ENCODE measurements at places on chromosomes 11 and 22.
A peak's percentile ranks its signal among the peaks of the same experiment; 100 is the strongest.

DNA sequence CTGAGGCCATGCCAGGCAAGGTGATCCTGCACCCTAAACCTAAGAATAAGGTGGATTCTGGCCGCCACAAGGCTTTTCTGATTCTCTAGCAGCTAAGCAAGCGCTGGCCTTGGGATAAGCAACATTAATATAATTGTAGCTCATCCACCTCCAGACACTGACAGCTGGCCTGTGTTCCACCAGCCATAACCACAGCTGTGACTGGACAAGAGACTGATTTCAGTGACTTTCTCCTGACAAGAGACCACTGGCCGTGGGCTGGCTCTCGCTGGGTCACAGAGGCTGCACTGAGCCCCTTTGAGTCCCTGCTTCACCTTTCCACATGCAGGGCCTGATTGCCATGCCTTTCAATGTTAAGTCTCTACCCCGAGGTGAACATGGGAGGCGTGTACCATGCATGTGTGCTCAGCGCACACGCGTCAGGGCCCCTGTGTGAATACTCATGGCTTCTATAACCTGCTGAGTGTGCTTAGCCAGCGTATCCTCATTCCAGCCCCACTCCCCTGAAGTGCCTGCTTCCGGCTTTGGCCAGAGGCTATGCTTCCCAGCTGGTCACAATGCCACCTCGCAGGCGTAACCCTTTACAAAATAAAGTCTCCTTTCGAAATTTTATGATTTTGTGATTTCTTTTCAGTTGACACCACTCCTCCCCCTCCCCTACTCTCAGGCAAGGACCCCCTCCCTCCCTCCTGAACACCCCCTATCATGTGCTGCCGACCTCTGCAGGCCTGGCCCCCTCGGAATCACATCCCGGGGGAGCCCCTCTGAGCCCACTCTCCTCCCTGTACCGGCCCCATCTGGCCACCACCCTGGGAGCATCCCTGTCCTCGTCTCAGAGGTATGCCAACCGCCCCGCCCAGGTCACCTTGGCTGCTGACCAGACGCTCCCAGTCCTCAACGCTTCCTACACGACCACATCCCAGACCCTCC lies 128.1 kb downstream of the CTTN start:
- DNase-seq: no peak

DNA sequence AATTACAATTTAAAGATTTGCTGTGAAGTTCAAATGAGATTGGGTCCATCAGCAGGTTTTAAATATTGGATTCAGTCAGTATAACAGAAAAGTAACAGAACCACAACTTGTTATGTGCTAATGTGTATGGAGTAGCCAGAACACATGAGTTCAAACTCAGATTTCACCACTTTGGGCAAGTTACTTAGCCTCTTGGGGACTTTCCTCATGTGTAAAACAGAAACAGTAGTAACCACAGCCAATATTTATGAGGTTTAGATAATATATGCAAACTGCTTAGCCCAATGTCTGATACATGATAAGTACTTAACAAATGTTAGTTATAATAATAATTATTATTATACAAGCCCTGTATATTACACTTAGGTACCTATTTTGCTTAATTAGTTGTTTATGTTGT lies 21.8 kb upstream of the SLC5A12 start:
- DNase-seq: no peak

DNA sequence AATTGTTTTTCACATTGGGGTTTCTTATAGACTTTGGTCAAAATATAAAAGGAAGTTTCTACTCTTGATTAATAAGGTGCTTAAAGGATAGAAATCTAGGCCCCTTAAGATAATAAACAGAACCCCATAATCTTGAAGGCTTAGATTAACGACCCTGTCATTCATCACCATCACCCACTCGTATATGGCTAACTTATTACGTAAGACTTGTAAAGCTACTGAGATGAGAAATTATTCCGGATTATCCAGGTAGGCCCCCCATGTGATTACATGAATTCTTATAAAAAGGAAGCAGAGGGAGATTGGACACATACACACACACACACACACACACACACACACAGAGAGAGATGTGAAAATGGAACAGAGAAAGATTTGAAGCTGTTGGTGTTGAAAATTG lies 1489.2 kb upstream of the TENM4 start:
- no peak for DNase-seq

DNA sequence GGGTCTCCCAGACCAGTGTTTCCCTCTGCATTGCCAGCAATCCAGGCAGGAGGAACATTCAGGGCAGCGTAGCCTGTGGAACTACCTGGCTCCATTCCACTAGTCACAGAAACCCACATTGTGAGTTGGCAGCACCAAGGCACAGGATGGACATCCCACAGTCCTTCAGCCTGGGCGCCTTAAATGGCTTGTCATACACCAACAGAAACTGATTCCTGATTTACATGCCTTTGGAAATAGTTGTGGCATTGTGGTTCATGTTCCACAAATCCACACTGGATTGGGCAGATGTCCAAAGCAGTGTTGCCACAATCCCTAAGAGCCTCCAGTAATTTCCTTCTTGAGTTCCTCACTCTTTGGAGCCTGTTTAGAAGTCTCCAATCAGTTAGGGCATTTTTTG lies 225.6 kb downstream of the BLID start:
- DNase-seq: no peak

GRCh38 chr11:107265591-107266121 lies 192.0 kb downstream of the CWF19L2 start:
- no peak for DNase-seq

DNA sequence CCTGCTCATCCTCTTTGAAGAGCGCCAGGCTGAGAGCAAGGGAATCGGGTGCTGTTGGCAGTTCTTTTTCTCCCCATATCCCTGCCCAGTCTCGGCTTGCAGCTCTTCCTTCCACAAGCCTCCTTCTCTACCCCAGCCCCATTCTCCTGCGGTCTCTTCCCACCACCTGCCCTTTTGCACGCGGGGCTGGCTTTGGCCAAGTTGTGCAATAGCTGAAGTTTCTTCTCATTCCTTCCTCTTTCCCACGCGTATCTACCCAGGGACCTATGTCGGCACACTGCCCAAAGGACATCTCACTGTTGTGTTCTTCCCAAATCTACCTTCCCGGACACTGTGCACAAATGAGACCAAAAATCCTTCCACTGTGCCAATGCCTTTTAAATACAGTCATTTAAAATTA lies 22.3 kb upstream of the HTR3A start:
- peak; percentile 82 for DNase-seq

- DNase-seq: no peak
Observed at GRCh38 chr11:104522123-104522522, 358.2 kb upstream of the PDGFD start.

DNA sequence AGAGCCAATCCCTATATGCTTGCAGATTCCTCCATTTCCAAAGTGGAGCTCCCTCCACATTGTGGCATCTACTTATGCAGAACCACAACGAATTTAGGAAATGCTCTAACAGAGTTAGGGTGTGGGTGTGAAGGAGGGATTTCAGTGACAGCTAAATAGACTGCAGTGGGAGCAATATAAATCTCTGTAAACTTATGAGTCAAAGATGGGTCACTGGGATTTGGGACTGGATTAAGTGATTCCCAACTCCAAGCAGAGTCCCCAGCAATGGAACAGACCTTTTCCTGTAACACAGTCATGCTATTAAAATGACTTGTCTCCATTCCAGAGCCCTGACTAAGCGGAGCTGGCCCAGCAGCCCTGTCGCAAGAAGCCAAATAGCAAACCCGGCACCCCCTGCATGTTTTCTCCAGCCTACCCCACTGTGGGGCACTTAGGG lies 36.6 kb downstream of the RPL27A start:
- no peak for DNase-seq

- no peak for DNase-seq
Observed at GRCh38 chr11:116808262-116809175, 14.6 kb downstream of the APOA4 start.

DNA sequence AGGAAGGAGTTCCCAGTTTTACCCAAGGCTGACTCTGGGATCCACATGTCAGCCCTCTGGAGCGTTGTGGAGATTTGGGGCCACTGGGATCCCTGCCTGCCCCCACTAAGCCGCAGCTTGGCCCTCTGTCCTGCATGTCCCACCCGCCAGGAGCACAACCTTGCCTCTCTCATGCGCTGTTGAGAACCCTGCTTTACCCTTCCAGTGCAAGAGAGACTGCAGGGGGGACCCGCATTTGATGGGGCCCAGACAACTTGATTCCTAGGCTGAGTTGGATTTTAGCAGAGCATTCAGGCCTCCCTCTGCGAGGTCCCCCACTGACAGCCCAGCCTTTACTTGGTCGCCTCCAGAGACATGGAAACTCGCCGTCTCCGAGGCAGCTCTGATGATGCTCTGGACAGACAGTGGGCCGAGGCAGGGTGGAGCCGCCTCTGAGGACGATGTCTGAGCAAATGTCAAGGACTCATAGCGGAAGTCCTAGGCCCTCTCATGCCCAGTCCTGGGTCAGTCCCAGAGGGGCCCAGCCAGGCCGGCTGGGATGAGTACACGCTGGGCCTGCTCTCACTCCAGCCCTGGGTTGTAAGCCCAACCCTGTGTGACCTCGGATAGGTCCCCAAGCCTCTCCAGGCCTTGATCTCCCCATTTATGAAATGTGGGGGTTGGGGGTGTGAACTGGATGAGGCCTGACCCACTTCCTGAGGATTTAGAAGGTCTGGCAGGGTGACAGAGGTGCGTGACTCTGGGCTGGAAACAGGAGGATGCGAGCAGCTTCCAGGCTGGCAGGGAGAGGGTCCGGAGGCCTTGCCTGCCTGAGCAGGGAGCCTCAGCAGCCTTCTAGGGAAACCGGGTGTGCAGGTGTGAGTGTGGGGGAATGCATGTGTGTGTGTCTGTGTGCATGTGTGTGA lies 630 bp downstream of the CD5 start:
- DNase-seq: no peak

DNA sequence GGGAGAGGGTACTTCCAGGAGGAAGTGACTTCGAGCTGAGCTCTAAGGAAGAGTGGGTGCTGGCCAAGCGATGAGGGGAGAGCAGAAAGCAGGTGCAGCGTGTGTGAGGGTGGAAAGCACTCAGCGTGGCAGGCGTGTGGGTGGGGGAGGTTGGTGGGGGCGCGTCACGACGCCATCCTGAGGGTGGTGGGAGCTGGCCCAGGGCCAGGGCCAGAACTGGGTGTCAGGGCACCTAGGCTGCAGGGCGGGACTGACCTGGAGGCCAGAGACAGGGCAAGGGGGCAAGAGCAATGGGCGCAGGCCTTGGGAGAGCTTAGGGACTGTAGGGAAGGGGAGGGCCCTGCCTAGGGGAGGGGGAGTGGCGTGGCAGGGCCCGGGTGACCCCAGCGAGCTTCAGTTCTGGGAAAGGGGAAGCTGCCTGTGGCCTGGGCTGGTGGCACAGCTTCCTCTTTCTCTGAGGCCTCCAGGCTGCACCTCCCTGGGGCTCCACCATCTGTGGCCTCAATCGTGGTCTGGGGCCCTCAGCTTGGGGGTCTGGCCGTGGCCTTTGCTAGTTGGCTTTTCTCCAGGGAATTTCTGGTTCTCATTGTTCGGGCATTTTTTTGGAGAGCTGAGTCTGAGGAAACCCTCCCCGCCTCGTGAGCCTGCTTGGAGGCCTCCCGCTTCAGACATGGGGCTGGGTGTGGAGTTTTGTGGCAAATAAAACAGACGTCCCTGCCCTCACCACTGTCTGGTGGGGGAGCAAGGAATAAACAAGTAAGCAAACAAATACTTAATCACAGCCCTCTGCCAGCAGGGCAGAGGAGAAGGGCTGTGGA lies 8.9 kb downstream of the RELT start:
- peak; percentile 97 for DNase-seq

GRCh38 chr22:46517255-46517761 lies 20.1 kb downstream of the CELSR1 start:
- no peak for DNase-seq

DNA sequence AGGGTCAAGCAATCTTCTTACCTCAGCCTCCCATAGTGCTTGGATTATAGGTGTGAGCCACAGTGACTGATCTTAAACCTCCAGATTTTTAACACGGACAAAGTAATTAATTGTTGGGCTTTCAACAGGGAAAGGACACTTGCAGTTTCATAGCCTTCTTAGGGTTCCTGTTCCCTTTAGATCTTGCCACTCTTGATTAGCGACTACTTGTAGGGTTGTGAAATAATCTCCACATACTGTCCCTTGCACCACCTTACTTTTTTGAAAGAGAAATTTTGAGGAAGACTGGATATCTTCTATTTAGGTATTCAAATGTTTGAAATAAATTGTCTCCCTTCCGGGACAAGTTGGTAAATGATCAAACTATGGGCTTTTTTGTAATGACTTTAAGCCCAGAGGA lies 7.6 kb downstream of the MS4A4E start:
- peak; percentile 34 for DNase-seq

GRCh38 chr11:87116185-87116584 lies 78.5 kb downstream of the TMEM135 start:
- no peak for DNase-seq

- DNase-seq: no peak
Observed at GRCh38 chr11:133191931-133192330, 340.4 kb downstream of the OPCML start.

GRCh38 chr11:72981971-72982685 lies 160.0 kb downstream of the FCHSD2 start:
- no peak for DNase-seq

DNA sequence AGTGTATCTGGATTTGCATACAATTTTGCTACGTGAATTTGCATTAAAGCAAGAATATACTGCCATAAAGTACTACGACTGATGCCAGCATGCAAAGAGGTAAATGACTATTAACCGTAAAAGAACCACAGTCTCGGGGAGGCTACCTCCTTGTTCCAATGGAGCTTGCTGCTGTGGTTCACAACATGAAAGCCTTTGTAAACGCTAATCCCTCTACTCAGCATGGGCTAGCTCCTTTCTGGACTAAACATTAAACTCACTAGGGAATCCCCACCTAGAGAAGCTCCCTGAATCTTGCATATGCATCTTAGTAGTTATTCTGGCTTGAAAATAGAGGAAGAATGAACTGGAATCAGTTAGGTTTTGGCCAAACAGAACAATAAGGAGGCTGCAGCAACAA lies 60.5 kb upstream of the ARHGAP32 start:
- no peak for DNase-seq

- DNase-seq: no peak
Observed at GRCh38 chr22:35099883-35100282, 33.9 kb downstream of the ISX start.

DNA sequence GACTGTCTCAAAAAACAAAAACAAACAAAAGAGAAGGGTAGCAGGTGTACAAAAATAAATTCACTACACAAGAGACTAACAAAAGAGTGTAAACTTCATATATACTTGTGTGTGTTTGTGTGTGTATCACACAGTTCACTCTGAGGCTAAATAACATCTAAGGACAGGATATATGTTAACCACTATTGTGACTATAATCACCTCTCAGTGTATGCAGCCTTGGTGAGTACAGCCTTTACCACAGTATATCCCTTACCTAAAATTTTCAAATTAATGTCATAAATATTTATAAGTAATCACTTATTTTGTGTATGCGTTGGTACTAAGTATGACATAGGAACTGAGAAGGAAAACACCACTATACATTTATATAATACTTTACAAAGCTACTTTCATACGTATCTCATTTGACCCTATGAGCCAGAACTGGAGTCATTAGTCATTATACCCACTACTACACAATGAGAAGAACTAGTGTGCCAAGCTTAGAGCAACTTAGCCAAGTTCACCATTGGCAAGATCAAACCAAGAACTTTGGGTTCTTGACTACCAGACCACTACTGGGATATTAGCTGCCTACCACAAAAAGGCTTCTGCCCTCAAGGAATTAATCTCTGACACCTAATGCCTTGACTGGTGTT lies 116.7 kb downstream of the SGSM3 start:
- DNase-seq: no peak

GRCh38 chr11:58844361-58845005 lies at the start of gene GLYATL2:
GLYATL2 (minus strand) TSS chr11:58844704; CDS start chr11:58839612, 5,092 bp downstream.
- DNase-seq: no peak

- no peak for DNase-seq
Observed at GRCh38 chr11:44789496-44789895, 62.7 kb downstream of the TSPAN18 start.

Measured in NB4 (cell line).